ENCODE measurements at places on chromosomes 11 and 22.

DNA sequence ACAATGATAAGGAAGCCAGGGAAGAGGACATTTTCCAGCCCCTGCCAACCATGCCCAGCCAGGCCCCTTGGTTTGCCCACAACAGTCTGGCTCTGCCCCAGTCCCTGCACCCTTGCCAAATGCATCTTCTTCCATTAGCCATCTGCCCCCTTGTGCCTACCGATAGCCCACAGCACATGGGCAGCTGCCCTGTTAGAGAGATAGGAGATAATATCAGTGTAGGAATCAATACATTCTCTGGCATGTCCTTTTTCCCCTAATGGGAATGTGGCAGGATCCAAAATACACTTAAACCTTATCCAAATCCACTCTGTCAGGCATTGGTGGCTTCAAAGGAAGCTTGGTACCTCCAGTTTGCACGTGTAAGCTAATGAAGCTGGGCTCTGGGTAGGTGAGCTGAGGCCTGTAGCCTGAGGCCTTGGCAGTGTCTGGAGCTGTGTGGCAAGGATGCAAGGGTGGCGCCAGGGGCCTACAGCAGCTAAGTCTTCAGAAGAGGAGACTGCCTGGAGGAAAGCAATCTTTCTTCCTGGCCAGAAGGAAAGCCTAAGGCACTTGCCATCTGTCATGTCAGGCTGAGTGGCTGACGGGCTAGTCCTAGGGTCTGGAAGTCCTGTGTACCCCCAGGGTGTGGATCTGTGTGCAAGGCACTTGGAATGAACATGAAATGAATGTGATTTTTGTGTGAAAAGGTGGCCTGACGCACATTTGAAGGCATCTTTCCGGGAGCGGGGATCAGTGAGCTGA, 164.2 kb upstream of the TBCEL start:
- DNase-seq: no peak

- DNase-seq: no peak
These were observed 74.9 kb downstream of the SMCO4 start for GRCh38 chr11:93468290-93468689.

GRCh38 chr22:30460147-30460546, 11.7 kb downstream of the SEC14L3 start:
- DNase-seq: no peak

DNA sequence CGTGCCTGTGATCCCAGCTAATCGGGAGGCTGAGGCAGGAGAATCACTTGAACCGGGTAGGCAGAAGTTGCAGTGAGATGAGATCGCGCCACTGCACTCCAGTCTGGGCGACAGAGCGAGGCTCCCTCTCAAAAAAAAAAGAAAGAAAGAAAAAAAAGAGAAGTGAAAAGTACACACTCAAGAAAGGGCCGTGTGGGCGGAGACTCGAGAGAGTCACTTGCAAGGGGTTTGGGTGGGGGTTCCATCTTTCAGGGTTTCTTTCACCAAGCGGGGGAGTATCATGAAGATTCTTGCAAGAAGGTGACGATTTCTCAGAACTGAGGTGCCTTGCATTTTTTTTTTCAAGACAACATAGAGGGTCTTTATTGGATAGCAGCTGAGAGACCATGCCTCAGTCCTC, 4.0 kb upstream of the IFITM5 start:
- no peak for DNase-seq

GRCh38 chr11:14930369-14930768, 38.3 kb upstream of the CYP2R1 start:
- no peak for DNase-seq

DNA sequence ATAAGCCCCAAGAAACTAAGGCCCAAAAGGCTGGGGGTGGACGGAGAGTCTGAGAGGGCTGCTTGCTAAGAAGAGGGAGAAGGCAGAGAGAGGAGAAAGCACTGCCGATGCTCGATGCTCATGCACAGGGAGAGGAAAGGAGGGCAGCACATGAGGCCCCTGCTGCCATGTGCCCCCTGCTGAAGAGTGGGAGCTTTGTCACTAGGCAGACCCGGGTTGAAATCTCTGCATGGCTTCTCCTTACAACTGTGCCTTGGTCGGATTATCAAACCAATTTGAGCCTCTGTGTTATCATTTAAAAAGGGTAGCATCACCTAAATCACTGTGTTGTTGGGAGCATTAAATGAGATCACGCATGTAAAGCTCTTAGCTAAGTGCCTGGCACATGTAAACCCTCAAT, 330.5 kb downstream of the NXPE2 start:
- DNase-seq: no peak

Data from cerebellar nuclear complex (tissue), 1 donor.